KBM-7 (cell line): ENCODE measurements at places on chromosomes 13 and 19.

- no peak for DNase-seq
These were observed 3.4 kb downstream of the PBX4 start for GRCh38 chr19:19615086-19615485.

DNA sequence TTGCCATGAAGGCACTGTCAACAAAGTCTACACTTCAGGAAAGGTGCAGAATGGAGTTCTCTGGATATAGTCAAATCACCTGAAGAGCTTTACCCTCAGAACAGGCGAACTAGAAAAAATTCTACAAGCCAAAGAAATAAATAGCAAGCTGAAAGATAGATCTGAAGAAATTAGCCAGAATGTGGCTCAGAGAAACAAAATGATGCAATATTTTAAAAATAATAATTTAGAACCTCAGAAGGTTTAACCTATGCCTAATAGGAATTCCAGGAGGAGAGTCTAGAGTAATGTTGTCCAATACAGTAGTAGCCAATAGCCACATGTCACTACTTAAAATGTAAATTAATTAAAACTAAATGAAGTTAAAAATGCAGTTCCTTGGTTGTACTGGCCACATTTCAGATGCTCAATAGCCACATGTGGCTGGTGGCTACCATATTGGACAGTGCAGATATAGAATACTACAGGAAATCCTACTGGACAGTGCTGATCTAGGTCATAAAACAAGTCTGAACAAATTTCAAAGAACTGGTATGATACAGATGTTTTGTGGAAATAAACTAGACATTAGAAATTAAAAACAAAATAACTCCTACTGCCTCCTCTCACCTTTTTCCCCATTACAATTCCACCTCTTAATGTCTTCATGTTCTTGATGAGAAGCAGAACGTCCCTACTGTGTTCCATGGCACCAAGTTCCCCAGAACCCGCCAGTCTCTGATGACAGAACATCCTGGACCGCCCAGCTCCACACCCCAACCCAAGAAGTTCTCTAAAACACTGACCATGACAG lies 679 bp upstream of the CDADC1 start:
- no peak for DNase-seq

DNA sequence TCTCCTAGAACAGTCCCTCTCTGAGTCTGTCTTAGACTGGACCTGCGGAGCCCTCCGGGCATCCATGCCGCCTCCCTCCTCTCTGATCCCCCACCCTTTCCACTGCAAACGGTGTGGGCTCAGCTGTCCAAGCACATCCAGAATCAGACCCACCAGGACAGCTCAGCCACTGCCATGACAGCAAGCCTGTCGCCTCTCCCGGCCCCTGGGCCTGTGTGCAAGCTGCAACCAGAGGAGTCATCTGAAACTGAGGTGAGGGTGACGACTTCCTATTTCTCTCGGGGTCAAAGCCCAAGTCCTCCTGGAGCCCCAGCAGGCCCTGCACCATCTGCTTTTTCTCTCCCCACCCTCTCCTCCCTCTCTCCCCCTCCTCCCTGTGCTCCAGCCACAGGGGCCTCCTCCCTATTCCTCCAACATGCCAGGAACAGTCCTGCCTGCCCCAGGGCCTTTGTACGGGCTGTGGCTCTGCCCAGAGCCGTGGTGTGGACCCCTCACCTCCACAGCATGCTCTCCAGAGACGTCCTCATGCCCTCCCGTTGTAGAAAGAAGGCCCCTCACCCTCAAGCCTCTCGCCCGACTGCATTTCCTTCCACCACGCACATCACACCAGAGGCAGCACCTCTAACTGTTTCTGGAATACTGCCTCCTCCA lies 23.5 kb upstream of the MYDGF start:
- DNase-seq, result no peak

- no peak for DNase-seq
These were observed 100.8 kb downstream of the STK24 start for GRCh38 chr13:98476106-98476505.

DNA sequence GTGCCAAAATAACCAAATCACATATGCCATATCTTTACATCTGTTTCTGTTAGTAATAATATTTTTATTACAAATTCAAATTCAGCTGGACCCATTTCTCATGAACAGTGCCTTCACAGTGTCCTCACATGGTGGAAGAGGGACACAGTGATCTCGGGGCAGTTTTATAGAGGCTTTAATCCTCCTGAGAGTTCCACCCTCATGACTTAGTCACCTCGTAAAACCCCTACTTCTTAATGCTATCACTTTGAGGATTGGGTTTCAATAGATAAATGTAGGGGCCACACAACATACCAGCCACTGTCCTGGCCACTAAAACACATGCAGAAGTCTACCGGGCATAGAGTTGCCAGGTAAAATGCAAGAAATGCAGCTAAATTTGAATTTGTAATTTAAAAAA lies 201.5 kb downstream of the MYO16 start:
- DNase-seq, result no peak

GRCh38 chr19:2032296-2032941 lies 16.9 kb upstream of the BTBD2 start:
- peak; percentile 77 for DNase-seq

- no peak for DNase-seq
These were observed 83.2 kb downstream of the CCNA1 start for GRCh38 chr13:36515466-36515865.

DNA sequence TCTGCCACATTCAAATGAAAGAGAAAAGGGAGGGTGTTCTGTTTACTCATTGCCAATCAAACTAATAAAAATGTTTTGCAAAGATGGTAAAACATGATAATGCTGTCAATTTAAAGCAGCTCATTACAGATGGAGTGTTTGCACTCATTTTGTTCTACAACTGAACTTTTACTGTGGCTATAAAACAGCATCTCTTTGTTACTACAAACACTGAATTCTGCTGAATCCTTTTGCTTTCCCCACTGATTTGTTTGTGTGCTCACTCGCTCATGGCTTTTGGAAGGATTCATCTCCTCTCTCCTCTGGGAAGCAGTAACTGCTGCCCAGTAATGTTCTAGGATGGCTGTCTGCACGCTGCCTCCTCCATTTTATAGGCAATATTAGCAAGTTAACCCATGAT lies 434.5 kb downstream of the PCDH9 start:
- DNase-seq, result no peak

GRCh38 chr13:111329641-111330040 lies 9.2 kb downstream of the TEX29 start:
- no peak for DNase-seq

GRCh38 chr13:27792393-27793218 lies at the start of gene GSX1:
Gene GSX1, plus strand, starts transcription at chr13:27792483. Its CDS starts 208 bp downstream, at chr13:27792691.
- peak; percentile 27 for DNase-seq

- no peak for DNase-seq
These were observed 29.9 kb upstream of the FAM124A start for GRCh38 chr13:51192348-51192747.
